ENCODE measurements at places on chromosomes 7 and 10.

DNA sequence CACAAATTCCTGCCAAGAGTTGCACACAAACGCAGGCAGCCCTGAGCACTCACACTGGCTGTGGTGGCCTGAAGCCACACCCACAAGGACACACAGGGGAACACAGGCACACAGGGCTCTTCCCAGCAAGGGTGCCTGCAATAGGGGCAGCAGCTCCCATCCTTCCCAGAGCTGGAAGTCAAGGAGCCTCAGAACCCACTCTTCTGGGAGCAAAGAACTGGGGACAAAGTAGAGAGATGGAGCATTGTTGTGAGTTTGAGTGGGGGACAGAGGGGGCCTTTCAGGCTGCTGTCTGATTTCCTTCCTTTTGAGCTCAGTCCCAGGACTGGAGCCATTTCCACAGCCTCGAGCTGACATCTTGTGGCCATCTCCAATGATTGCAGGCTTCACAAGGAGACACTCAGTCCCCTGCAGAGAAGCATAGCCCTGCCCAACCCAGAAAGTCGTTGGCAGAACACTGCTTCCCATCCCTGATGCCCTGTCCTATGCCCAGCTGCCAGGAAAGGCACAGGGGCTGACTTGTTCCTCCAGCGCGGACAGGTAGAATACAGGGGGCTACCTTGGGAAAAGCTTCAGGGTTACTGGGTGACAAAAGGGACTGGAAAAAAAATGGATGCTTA lies 34.4 kb upstream of the SLF2 start:
- peak; percentile 64 for DNase-seq

GRCh38 chr7:7867846-7868571 lies 100.6 kb upstream of the GLCCI1 start:
- DNase-seq, result no peak

DNA sequence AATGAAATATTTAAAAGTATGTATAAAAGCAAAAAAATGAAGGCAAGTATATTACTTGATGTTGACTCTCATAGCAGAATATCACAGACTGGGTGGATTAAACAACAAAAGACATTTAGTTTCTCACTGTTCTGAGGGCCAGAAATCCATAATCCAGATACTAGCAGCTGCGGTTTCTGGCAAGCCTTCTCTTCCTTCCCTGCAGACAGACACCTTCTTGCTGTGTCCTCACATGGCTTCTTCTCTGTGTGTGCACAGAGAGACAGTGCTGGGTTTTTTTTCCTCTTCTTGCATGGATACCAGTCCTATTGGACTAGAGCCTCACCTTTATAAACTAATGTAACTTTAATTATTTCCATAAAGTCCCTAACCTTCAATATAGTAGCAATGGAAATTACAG lies 127.9 kb upstream of the AKR1E2 start:
- no peak for DNase-seq

DNA sequence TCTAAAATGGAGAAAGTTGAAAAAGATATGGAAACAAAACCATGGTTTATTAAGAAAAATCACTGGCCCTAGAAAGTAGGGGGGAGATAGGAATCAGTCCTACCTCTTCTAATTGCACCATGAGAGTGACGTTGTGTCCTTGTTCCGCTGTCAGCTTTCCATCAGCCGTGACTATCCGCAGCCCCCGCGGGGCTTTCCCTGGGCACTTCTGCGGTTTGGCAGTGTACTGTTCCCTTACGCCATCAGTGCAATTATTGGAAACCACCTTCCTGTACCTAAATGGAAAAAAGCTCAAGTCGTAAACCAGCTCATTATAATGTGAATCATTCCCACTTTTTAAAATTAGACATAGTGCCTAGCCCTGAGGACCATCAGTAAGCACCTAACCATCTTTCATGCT lies 512.2 kb downstream of the SORCS1 start:
- no peak for DNase-seq

GRCh38 chr7:47806701-47807103 lies 141.6 kb downstream of the PKD1L1 start:
- DNase-seq, result no peak

- DNase-seq, result no peak
Observed at GRCh38 chr10:72466018-72466417, 111.3 kb upstream of the DNAJB12 start.

DNA sequence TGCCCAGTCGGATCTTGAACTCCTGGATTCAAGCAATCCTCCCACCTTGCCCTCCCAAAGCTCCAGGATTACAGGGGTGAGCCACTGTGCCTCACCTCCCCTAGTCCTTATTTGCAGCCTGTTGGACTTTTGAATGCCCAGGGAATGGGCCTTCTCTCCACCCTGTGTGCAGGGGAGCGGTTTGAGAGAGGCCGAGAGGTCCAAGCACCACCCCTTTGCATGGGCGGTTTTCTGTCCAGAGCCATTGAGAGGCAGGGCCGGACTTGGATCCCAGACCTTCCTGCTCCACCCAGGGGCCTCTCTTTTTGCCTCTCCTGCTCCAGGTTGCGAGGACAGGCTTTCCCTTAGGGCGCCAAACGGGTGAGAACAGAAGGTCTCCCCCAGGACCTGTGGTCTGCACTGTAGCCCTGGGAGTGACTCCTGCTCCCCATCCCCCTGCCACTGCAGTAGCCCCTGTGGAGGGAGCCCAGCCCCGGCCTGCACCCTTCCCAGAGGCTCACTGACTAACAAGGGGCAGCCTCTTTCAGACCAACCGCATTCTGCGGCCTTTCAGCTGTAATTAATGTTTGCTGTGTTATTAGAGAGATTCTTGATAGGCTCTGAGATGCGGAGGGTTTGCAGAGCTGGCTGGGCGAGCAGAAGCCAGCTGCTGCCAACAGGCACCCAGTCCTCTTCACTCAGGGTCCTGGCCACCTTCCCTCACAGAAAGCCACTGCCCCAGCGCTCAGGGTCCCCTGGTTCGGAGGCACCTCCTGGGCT lies 57.9 kb downstream of the ELFN1 start:
- no peak for DNase-seq

DNA sequence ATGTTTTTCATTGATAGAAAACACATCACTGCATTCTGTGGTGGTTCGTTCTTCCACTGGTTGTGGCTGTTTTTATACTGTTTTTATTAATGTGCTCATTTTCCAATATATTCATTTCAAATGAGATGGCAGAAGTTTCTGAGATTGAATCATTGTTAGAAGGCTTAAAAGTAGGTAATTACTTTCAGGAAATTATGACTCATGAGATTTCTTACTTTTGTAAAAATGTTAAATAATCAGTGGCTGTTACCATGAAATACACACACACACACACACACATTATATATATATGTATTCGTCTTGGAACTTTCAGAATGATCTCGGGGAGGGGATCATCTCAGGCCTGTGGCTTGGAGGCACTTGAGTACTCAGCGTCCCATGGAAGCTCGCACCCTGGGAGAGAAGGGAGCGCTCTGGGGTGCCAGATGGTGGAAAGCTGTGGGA lies 66.1 kb downstream of the ZMYND11 start:
- no peak for DNase-seq

GRCh38 chr10:116627386-116627933 lies 6.7 kb downstream of the PNLIPRP2 start:
- DNase-seq, result peak; percentile 7

GRCh38 chr10:44397476-44398225 lies 12.8 kb upstream of the CXCL12 start:
- DNase-seq, result no peak

DNA sequence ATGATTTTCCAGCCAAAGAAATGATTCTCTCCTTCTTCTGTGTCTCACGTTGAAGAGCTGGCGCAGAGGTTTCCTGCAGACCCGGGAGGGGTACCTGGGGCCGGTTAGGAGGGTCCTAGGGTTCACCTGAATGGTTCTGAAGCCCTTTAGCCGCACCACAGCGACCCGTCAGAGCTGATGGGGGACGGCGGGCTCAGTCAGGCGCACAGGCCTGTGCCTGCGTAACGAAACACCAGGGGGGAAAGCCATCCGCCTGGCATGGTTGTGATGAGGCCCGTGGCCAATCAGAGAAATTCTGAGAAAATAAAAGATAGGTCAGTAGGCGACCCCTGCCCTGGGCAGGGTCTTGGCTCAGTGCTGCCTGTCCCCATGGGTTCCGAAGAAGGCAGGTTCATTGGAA lies 35.6 kb downstream of the FAM20C start:
- no peak for DNase-seq

DNA sequence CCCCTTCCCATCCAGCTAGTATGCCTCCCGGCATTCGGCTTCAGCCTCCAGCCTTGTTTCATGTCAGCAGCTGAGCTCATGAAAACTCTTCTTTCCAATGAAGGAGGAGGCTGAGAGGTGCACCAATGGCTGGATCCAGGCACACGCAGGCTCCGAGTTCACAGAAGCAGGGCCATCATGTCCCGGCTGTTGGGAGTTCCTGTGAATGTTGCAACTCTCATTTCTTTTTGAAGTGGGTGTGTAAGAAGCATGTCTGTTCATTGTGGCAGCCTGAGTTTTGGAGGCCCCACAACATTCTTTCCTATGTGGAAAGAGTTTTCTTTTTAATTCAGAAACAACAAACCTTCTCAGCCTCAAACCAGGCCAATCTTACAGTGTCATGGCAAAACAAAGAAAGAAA lies 89.7 kb downstream of the PTPRE start:
- no peak for DNase-seq

DNA sequence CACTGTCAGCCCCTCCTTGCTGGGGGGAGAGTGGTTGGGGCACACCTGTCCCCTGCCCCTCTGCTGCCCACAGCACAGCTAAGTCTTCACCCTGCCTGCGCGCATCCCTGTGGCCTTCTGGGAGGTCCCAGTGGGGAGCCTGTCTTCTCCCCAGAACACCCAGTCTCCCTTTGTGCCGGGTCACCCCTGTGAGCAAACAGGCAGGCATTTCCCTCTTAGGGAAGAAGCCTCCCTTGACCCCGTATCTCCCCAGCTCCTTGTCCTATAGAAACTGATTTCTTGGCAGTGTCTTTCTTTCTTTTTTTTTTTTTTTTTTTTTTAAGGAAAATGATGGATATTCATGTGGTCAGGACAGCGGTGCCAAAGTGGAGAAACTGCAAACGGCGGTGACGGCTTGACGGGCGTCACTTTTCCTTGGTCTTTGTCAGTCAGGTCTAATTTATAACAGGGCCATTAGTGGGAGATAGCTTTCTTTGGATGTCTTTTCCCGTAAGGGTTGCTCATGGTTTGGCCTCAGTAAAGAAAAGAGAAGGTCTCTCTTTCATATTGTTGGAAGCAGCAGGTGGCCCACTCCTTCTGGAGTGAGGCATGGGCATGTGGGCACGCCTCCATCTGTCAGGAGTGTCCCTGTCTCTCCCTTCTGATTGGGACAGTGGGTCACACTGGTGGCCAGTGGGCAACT lies 115.3 kb downstream of the NKX6-2 start:
- no peak for DNase-seq

GRCh38 chr7:20777377-20778062 lies 9.2 kb downstream of the SP8 start:
- DNase-seq, result no peak

DNA sequence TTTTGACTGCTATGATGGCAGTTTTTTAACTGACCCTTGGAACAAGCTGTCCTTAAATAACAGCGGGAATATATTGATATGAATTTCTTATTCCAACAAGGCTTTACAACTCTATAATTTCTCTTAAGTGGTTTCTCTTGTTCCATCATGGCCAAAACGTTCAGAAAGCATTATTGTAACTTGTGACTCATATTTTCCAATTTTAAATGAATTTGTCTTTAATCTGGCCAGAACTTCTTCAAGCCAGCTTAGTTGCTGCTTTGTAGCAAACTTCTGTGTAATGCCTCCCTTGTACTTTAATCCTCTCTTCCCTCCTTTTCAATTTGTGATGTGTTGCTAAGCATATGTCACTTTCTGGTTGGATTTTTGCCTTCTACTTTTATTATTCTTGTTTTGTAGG lies 271.9 kb downstream of the KIF20B start:
- DNase-seq, result no peak

DNA sequence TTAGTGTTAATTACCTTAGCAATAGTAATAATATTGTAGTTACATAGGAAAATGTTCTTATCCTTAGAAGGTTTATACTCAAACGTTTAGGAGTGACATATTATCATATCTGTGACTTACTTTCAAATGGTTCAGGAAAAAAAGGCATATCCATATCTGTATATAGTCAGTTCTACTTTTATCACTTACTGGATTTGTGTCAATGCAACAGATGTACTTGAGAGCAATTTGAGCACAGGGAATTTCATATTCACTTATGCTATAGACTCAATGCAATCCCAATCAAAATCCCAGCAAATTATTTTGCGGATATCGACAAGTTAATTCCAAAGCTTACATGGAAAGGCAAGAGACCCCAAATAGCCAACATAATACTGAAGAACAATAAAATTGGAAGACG lies 10.0 kb downstream of the DENND11 start:
- no peak for DNase-seq

DNA sequence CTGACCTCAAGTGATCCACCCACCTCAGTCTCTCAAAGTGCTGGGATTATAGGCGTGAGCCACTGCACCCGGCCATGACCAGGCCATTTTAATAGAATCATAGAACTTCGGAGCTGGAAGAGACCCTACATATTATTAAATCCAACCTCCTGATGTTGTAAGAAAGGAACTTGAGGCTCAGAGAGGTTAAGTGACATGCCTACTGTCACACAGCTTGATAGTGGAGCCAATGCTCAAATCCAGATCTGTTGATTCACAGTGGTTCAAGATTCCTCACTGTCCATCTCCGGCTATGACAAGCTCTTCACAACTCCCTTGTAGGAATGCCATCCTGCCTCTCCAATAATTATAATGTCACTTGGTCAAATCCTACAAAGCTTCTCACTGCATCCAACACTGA lies 65.3 kb downstream of the MYOF start:
- DNase-seq, result no peak

DNA sequence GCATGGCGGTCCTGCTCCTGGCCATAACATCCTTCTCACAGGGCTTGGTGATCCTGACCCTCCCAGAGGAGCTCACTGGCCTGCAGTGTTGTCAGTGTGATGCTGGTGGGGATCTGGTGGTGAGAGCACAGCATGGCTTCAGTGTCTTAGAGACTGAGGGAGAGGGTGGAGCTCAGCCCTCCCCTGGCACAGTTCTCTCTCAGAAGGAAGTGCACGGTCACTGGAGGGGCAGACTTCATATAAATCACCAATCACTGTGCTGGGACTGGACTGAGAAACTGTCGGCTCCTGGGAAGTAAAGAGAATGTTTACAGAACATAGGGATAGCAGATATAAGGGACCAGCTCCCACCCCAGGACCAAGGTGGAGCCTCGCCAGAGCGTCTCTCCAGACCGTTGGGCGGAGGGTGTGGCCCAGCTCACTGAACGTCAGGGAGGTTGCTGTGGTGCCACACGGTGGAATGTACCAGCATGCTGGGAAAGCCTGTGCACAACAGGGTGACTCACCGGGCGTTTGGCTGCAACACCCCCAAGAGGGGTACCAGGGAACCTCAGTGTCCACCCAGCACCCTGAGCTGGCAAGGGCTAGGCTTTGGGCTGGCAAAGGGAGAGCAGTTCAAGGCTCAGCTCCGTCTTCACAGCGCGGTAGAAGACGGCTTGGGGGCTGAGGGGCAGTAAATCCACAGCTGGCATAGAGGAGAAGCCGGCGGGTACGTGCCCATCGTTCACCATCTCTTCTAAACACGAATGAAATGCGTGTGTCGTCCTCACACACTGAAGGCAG lies 8.8 kb upstream of the GET4 start:
- no peak for DNase-seq

GRCh38 chr7:107206706-107207105 lies 37.9 kb downstream of the HBP1 start:
- DNase-seq, result no peak

Measured in anterior cingulate cortex (tissue), 58 donors.